Hypothalamus (tissue), 51 donors: ENCODE measurements at places on chromosomes 5 and 9.

- no peak for DNase-seq
These were observed 140.0 kb upstream of the TAF11L2 start for GRCh38 chr5:17358031-17358430.

DNA sequence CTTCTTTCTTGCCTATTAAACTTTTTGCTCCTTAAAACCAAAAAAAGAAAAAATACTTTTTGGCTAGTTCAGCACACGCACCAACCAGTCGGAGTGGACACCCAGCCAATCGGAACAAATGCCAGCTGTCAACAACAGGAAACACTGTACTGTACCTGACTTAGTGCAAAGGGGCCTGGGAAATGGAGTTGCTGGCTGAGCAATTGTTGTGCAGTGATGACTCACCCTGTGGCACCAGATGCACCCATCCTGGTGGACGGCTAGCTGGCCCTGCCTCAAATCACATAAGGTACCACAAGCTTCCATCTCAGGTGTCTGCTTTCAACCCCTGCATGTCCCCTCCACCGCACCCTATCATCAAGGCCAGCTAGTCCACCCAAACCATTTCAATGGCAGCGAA is 20.9 kb downstream of the FOXE1 start:
- DNase-seq = no peak

DNA sequence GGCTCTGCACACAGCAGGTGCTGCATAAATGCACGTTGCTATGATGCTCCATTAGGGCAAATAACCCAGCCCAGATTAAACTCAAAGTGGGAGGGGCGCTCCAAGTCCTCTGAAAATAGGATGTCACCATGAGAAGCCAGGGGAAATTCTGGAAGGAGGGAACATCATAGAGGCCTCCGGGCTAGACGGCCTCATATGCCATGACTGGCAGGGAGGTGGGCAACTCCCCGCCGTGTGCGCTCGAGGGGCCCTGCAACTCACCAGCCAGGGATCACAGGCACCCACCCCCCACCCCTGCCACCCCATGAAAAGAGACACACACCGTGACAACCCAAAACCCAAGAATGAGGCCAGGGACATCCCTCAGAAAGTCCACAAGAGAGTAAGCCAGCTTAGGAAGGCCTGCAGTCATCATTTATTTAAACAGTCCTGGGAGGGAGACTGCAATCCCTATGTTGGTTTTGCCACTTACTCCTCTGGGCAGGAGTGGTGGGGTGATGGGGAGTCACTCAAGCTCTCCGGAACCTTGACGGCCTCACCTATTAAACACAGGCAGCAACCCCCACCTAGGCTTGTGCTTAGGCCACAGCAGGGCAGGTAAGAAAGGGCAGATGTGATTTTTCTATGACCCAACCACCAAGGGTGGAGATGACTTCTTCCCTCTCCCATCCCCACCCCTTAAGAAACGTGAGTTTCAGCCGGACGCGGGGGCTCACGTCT is 4.0 kb downstream of the VAV2 start:
- no peak for DNase-seq

GRCh38 chr5:77937015-77937908 is 161.1 kb upstream of the TBCA start:
- no peak for DNase-seq

GRCh38 chr5:36397901-36398536 is 96.3 kb upstream of the RANBP3L start:
- no peak for DNase-seq

DNA sequence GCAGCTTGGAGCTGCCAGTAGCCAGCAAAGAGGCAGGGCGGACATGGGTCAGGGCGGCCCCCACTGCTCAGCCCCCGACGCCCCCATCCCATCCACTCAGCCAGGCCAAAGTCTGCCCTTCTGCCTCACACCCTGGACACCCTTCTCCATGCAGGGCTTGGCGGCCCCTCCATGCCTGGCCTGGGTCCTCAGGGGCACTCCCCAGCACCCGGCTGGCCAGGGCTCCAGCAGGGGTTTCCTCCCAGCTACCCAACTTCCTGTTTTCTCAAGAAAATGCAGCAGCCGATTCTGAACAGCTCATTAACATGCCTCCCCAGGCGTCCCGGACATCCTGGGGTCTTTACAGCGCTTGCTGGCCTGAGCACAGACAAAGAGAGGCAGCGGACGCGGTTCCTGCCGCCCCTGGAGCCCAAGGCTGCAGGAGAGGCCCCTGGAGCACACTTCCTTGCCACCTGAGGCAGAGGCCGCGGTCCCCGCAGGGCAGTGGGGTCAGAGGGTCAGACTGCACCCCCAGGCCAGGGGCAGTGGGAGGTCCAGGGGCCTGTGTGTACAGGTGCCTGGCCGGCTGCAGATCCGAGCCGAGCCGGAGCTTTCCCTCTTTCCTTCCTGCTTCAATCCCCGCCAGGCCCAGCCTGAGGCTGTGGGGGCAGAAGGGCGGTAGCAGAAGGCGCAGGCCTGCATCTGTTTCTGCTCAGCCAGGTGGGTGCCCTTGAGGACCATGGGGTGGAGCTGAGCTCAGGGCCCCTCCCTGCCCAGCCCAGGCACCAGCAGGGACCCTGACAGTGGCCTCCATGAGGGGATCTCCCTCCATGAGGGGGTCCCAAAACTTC is 18.7 kb upstream of the NRARP start:
- DNase-seq = no peak

DNA sequence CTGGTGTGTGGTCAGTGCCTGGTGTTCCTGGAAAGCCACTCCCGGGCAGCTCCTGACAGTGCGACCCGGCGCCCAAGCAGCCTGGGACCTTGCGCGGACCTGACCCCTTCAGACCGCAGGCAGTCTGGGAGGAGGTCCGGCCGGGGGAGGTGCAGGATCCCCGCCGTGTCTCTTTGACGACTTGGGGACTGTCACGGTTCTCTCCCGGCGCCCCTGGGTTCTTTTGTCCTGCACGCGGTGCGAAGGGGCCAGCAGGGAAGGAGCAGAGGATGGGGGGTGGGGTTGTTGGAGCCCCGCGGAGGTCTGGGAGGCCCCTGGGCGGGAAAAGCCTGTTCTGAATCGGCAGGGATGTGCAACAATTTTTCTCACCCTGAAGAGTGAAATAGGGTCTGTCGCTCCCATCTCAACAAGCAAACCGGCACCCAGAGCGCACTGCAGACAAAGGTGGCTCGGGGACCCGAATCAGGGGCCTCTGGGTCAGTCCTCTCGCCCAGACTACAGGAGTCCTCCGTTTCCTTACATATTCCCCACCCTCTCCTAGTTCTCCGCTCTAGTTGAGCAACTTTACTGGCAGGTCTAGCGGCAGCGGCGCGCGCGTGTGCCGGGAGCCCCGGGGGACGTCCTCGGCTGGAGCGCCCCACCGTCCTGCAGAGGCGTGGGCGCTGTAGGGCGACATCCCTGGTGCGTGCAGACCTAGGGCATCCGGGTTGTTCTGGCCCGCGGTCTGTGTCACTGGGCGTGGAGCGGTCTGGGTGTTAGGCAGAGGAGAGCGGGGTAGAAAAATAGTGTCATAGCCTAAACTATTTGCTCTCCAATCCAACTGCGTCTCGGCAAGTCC is 1.2 kb downstream of the VCAN start:
- peak; percentile 54 for DNase-seq

GRCh38 chr5:71883742-71884103 is 164.6 kb downstream of the CARTPT start:
- DNase-seq = no peak

- DNase-seq = no peak
These were observed 66.8 kb downstream of the PTPDC1 start for GRCh38 chr9:94150890-94151650.

GRCh38 chr9:21854594-21854993 is 52.2 kb downstream of the MTAP start:
- DNase-seq = no peak

GRCh38 chr5:143177263-143177983 is 226.1 kb downstream of the NR3C1 start:
- no peak for DNase-seq

DNA sequence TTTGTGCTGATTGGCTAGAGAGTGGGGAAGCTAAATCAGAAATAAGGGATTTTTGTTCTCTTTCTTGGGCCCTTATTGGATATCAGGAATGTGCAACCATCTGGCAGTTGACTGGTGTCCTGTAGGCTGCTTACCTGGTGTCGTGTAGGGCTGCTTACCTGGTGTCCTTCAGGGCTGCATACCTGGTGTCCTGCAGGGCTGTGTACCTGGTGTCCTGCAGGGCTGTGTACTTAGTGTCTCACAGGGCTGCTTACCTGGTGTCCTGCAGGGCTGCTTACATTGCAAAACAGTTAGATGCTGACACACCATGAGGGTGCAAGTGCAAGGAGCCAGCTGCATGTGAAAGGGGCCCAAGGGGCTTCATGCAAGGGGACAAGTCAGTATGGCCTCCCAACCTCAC is 249.3 kb downstream of the ICE1 start:
- no peak for DNase-seq

DNA sequence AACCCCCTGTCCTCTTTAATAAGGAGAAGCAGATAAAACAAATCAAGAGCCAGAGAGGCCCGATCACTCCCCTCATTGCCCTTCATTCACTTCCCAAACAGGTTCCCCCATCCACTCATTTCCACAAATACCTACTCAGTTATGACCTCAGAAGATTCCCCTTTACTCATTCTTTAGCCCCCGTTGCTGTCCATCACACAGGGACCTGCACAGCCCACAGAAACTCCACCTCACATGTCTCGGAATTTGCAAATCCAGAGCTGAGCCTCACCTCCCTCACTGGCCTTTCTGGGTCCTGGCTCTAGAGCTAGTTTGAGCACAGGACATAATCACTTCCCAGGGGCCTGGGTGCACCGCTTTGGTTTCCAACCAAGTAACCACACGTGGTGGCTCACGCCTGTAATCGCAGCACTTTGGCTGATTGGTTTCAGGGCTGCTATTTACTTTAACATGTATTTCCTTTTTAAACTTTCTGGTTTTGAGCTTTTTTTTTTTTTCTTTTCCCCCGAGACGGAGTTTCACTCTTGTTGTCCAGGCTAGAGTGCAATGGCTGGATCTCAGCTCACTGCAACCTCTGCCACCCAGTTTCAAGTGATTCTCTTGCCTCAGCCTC is 17.8 kb downstream of the ATP6V0E1 start:
- DNase-seq = no peak

DNA sequence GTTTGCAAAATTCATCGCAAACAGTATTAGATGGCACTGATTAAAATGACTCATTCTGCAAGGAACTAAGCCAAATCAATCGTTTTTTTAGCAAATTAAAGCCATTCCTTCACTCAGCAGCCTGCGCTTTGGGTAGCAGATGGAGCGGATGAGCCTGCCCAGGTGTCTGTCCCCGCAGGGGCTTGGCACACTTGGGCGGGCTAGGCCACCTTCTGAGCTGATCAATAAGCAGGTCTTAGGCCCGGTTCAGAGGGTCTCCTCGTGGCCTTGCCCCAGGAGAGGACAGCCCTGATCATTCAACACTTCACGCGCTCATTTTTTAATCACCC is 78.0 kb upstream of the FCN1 start:
- DNase-seq = no peak

DNA sequence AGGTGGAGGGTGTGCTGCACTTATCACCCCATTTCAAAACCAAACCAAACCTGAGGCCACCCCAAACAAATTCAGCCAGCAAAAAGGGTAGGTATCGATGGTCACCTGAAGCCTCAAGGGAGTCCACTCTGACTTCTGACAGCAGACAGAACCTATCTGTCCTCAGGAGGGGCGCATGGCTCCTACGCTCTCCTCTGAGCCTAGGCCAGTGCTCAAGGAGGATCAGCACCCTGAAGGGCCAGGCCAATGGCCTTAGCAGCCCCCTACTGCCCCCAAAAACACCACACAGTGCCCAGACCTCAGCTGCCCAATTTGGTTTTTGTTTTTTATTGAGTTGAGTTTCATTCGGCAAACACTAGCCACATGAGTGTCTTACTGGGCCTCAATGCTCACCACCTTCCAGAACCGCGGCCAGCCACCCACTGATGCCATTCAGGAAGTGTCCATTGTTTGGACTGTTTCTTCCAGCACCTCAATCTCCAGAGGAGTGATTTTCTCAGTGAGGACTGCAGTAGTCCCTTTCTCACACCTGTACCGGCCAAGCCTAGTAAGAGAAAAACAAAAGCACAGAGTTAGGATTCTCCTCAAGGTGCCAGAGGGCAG is 62.0 kb downstream of the PSMB7 start:
- no peak for DNase-seq

- no peak for DNase-seq
These were observed 350.5 kb upstream of the DAB2 start for GRCh38 chr5:39775086-39775796.

DNA sequence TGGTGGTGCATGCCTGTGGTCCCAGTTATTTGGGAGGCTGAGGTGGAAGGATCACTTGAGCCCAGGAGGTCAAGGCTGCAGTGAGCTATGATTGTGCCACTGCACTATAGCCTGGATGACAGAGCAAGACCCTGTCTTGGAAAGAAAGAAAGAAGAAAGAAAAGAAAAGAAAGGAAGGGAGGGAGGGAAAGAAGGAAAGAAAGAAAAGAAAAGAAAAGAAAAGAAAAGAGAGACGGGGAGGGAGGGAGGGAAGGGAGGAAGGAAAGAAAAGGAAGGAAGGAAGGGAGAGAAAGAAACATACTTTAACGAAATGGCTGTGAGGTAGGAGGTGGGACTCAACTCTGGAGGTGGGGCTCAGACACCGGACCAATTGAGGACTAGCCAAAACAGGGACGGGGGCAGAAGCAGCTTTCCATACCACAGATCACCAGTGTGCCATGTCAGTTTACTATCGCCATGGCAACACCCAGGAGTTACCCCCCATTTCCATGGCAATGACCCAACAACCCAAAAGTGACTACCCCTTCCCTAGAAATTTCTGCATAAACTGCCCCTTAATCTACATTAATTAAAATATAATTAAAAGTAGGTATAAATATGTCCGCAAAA is 21.3 kb downstream of the PTGES start:
- DNase-seq = no peak

GRCh38 chr9:122374885-122375420 is 4.1 kb downstream of the PTGS1 start:
- DNase-seq = no peak

- no peak for DNase-seq
These were observed 330.0 kb upstream of the CHD1 start for GRCh38 chr5:99258819-99259218.

- DNase-seq = no peak
These were observed 245.9 kb downstream of the SAXO1 start for GRCh38 chr9:18786911-18787650.
